Aorta (tissue), 5 donors: ENCODE measurements at places on chromosomes 6 and 20.

DNA sequence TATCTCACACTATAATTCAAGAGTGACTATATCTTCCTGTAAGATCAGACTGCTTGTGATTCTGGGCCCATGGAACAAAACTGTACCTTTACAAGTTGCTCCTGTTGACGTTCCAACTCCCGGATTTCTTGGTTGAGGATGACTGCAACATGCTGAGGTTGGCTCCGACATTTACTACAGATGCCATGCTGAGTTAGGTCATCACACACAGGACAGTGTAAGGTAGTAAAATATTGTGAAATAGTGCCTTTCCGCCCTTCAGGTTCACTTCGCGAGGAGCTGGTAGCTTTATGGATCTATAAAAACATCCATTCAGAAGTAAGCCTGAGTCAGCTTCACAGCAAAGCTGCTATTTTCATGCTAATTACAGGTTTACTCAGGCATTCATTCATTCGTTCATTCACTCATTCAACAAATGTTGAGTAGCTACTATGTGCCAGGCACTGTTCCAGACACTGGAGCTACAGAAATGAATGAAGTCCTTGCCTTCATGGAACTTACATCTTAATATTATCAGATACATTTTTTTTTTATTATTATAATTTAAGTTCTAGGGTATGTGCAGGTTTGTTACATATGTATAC is 175.7 kb downstream of the REV3L start:
- DNase-seq: no peak

DNA sequence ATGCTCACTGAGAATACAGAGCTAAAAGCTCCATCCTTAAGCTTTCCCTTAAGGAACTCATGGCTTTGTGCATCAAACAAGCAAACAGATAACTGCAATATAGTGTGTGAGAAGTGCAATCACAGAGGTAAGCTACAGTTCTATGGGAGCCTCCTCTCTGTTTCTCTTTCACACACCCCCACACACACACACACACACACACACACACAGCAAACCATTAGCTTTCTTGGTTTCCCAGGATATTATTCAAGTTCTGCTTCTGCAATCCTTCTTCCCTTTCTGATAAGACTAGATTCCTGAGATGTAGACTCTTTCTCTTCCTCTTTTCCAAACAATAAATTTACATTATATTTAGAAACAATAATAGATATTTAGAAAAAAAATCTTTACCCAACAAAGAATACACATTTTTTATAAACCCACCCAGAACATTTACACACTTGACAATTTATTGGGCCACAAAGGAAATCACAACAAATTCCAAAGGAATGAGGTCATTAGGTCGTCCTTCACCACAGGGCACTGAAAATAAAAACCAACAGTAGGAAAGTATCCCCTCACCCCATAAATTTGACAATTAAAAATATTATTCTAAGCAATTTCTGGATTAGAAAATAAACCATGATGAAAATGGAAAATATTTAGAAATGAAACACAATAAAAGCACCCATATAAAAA is 9.3 kb upstream of the GFOD1 start:
- no peak for DNase-seq

- no peak for DNase-seq
Measured at GRCh38 chr6:52639493-52639892, 31.4 kb upstream of the TMEM14A start.

DNA sequence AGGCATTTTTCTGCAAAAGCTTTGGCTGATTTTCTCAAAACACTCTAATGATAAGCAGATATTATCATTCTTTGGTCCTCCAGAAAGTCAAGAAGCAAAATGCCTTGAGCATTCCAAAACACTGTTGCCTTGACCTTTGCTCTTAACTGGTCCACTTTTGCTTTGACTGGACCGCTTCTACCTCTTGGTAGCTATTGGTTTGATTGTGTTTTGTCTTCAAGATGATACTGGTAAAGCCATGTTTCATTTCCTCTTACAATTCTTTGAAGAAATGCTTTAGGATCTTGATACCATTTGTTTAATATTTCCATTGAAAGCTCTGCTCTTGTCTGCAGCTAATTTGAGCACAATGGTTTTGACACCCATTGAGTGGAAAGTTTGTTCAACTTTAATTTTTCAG is 35.6 kb upstream of the SDHAF4 start:
- no peak for DNase-seq

DNA sequence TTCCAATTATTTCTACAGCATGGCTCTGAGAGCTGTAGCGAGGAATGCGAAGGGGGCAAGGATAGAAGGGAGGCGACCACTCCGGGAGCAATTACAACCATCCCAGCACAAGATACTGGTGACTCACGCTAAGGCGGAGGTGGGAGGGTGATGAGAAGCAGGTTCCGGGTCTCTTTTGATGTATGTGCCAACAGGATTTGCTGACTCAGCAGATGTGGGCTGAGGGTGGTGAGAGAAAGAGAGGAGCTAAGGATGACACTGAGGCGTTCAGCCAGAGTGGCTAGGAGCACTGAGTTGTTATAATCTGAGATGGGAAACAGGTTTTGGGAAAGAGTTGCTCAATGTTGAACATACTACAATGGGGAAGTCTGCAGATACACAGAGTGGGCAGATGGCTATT is 9.3 kb upstream of the TXNDC5 start:
- DNase-seq: no peak

DNA sequence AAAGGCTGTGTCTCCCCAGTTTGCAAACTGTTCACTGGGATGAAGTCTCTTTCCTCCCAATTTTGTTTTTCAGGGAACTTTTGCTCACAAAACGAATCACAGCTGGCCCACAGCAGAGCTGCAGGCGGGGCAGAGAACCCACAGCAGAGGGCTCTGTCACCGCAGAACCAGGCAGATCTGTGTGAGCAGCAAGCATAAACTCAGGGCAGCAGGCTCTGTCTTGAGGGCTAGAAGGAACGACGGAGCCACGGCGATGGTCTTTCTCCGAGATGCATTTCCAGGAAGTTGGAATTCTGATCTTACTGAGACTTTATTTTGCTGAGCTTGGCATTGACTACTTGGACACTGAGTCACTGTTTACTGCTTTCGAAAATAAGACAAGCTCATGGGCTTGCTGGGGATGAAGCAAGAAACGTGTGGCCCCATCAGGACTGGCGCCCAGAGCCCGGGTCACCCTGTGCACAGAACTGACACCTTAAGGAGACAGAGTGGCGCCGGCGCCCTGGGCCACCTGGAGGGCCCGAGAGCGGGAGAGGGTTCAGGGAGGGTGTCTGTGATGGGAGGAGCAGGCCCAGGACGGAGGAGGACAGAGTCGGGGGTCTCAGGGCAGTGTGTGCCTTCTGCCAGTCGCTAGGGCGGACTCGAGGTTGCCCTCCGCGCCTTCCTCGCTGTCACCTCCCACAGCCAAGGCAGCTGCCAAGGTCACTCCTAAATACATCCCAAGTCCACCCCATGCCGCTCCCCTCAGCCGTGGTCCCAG is 106.3 kb upstream of the NXT1 start:
- DNase-seq: no peak

DNA sequence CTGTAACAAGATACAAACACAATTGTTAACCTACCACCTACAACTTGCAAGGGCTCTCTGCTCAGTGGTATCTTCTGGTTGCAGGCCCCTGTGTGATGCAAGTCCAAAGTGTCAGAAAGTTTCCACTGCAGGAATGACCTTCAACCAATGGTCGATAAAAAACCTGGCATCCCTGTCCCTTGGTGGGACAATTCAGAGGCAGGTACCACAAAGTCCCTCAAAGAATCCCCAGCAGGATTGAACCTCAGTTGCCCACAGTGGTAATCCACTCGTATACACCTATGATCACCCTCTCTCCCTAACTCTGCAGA is 15.9 kb downstream of the GLO1 start:
- DNase-seq: no peak

GRCh38 chr6:45696738-45697137 is 318.9 kb downstream of the CLIC5 start:
- no peak for DNase-seq
